Effector memory CD4-positive, alpha-beta T cell (primary cell): ENCODE measurements at places on chromosomes 1 and 21.

- no peak for DNase-seq
Observed at GRCh38 chr1:21311016-21311415, 20.8 kb upstream of the ECE1 start.

- no peak for DNase-seq
Observed at GRCh38 chr1:107145637-107146036, 4.8 kb downstream of the NTNG1 start.

GRCh38 chr1:171585715-171586114, 36.3 kb upstream of the MYOCOS start:
- no peak for DNase-seq

DNA sequence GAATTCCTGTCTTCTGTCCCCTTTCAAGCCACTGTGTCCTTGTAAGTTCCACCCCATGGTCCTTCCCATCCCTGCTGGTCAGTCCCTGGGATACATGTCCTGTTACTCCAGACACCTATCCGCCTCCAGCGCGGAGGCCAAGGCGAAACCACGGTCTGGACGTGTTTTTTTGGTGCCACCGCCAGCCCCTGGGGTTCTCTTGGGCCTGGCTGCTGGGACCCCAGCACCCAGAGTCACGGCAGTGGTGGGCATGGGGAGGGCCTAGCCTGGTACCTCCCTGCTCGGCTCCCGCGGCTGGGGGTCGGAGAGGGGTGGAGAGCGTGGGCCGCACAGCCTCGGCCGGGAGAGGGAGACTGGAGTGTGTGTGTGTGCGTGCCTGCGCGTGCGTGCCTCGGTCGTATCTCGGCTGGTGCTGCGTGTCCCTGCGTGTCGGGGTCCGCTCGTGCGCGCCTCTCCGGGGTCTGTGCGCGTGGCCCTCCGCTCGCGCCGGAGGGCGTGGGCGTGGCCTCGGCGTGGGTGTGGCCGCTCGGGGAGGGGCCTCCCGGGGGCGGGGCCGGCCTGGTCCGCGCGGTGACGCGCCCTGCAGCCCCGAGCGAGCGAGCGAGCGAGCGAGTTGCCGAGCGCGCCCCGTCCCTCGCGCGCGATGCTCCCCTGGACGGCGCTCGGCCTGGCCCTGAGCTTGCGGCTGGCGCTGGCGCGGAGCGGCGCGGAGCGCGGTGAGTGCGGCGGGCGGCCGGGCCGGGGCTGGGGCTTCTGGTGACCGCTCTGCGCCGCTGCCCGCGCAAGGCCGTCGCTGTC, at the start of gene VWA1:
Gene VWA1 (plus strand): TSS at position 585 of the 798 bp plus-strand sequence. CDS start 59 bp downstream, at position 644.
- DNase-seq, result peak; percentile 22

- no peak for DNase-seq
Observed at GRCh38 chr21:17428484-17428869, 84.4 kb upstream of the CXADR start.

DNA sequence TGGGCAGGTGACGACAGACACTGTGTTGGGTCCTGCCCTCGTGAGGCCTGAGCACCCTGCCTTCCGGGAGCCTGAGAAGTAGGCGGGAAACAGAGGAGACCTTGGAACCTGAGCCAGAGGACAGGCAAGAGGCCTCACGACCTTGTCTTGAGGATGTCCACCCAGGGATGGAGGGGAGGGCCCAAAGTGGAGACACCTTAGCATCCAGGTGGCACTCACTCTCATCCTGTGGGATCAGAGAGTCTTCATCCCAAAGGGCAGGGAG, 347.2 kb downstream of the NPHP4 start:
- DNase-seq, result no peak

GRCh38 chr1:27418326-27419185, 26.1 kb downstream of the GPR3 start:
- DNase-seq, result peak; percentile 19

DNA sequence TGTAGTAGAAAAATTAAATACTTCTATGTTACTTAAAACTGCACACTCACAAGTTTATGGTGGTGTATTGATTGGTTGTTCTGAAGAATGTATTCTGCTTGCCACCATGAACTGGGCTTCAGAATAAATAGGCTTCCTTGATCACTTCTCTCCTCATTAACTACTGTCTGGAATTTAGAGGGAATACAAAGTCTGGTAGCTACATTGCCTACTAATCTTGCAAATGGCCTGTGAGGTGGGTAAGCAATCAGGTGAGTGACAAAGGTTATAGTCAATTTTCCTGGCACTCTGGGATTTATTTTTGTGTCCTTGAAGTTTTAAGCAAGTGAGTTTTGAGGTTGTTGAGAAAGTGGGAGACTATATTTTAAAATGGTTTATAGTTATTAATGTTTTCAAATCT, 101.8 kb downstream of the ROR1 start:
- DNase-seq, result no peak
